ENCODE measurements at places on chromosomes 4 and X.

GRCh38 chrX:42577936-42578470 is 200.0 kb downstream of the PPP1R2C start:
- DNase-seq, result no peak

GRCh38 chr4:6179362-6179761 is 21.0 kb downstream of the JAKMIP1 start:
- no peak for DNase-seq

DNA sequence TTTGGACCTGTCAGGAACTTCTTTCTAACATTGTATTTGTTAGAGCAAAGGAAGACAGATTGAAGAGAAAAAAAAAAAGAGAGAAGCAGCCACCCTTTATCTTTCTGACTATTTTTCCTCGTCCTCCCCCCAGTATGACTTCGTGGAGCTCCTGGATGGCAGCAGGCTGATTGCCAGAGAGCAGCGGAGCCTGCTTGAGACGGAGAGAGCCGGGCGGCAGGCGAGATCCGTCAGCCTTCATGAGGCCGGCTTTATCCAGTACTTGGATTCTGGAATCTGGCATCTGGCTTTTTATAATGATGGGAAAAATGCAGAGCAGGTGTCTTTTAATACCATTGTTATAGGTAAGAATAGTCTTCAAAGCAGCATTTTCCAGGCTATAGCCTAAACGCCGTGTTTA is 237.7 kb downstream of the DCTD start:
- DNase-seq, result no peak

DNA sequence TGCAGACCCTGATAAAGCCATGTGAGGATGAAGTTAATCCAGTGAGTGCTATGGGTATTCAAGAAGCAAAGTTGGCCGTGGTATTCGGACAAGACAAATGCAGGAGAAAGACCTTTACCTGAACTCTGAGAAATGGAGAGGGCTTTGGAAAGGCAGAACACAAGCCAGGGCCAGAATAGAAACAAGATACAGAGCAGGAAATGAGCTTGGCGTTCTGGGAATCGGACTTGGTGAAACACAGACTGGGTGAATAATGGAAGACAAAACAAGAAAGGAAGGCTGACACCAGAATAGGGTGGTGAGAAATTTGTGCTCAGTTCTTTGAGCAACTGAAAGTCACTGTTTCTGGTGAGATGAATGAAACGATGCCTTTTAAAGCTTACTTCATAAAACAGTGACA is 83.3 kb downstream of the VEGFC start:
- no peak for DNase-seq

DNA sequence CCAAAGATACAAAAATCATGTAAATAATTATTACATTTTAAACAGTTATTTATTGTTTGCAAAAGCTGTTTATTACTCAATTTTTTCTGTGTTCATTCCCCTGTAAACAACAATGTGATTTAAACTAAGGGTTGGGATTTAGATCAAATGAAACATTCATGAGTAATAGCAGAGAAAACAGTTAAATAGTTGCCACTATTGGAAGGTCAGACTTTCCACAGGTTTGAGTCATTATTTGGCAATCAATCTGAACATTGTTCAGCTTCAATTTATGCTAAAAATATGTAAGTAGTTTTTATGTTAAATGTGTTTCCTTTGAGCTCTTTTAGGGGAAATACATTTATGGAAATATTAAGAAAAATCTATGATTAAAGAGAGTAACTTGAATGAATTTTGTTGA is 144.9 kb downstream of the STIM2 start:
- no peak for DNase-seq
